ENCODE measurements at places on chromosomes 6 and 20.

- no peak for DNase-seq
Measured at GRCh38 chr6:31228476-31228875, 43.4 kb downstream of the HLA-C start.

- DNase-seq: no peak
Measured at GRCh38 chr6:38503960-38504682, 135.6 kb downstream of the BTBD9 start.

GRCh38 chr6:26537160-26537845, 863 bp upstream of the HMGN4 start:
- DNase-seq: peak; percentile 96

- DNase-seq: peak; percentile 34
Measured at GRCh38 chr20:39112178-39112743, 150.1 kb downstream of the DHX35 start.

DNA sequence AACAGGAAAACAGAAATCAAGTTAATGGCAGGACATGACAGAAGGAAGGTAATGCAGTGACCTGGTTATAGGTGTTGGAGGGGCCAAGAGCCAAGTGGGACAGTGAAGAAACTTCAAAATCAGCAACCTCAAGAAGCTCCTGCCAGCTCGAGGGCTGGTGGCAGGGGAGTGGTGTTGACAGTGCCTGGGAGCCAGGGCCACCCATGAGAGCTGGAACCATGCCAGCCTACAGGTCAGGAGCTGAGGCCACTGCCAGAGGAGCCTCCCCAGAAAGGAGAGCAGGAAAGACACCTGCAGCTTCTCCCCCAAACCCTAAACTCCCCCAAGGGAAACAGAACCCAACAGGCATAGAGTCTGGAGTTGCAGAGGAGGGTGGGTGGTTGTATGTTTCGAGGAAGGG, 262.1 kb downstream of the LRFN2 start:
- no peak for DNase-seq

GRCh38 chr6:4112366-4112765, 23.0 kb downstream of the ECI2 start:
- DNase-seq: no peak

DNA sequence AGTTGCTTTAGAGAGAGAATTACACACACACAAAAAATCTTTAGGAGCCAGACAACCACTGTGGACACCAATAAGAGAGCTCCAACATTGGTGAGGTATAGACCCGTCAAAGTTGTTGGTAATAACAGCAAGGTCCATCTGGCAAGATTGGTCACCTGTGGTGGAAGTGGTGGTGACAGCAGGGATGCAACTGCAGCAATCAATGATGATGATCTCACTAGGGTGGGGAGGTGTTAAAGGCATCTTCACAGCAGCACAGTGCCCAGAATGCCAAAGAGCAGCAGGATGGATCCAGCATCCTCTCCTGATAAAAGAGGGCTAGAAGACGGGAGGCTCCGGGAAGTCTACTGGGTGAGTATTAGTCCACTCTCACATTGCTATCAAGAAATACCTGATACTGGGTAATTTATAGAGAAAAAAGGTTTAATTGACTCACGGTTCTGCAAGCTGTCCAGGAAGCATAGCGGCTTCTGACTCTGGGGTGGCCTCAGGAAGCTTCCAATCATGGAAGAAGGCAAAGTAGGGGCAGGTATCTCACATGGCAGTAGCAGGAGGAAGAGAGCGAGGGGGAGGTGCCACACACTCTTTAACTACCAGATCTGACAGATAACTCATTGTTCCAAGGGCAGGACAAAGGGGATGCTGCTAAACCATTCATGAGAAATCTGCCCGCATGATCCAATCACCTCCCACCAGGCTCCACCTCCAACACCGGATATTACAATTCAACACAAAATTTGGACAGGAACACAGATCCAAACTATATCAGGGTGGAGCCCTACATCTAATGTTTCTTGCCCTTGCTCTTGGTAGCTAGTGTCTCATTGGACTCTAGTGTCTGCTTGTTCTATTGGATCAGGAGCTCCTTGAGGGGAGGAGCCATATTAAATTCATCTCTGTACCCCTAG, 48.9 kb downstream of the KLHL31 start:
- DNase-seq: no peak

GRCh38 chr6:1910621-1911407, 301.1 kb downstream of the FOXC1 start:
- DNase-seq: no peak

GRCh38 chr6:13764996-13765395, 49.4 kb downstream of the MCUR1 start:
- DNase-seq: no peak

DNA sequence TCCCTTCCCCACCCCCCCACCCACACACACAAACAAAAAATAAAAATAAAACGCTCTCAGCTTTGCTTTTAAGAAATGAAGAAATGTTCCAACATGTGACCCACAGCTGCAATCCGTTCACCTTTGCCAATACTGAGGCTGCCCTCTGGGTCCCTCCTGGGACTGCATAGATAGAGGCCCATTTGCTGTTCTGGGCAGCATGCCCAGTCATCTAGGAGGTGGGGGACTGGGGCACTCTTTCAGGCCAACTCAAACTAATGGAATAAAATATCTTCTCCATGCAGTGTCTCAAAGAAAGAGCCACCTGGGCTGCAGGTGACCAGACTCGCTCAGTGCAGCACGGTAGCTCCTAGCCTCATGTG, 79.9 kb downstream of the SLC22A3 start:
- DNase-seq: no peak

DNA sequence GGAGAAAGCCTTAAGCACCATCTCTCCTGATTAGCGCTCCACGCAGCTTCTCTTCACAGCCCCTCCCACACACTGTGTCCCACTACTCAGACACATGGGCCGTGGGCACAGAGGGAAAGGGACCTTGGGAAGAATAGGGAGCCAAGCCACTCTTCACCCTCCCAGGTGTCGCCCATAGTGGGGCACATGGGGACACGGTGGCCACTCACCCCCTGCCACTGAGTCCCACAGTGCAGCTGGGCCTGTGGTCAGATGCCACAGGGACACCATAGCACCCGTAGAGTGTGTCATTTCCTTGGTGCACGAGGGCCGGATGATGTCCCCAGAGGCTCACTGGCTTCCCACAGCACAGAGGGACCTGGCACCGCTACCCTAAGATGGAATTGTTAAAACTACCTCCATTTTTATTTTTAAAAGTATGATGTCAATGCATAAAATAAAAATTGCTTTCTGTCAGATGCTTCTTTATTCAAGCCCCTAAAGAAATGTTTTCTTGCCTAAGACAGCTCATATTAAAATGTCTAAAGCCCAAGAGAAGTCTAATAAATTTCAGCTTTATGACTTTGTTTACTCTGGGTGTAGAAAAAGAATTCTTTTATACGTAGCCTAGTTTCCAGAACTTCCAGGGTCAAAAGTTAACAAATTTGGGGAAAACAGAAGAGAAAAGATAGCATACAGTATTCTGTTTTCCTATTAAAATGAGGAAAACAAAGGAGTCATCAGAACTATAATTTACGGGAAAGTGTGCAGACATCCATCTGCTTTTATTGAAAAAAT, 191.0 kb upstream of the SNX9 start:
- no peak for DNase-seq

GRCh38 chr20:59735486-59735885, 131.1 kb downstream of the PHACTR3 start:
- DNase-seq: no peak

- no peak for DNase-seq
Measured at GRCh38 chr6:136118787-136119186, 131.3 kb downstream of the MTFR2 start.

GRCh38 chr20:44692932-44693480, 22.2 kb upstream of the CCN5 start:
- no peak for DNase-seq

DNA sequence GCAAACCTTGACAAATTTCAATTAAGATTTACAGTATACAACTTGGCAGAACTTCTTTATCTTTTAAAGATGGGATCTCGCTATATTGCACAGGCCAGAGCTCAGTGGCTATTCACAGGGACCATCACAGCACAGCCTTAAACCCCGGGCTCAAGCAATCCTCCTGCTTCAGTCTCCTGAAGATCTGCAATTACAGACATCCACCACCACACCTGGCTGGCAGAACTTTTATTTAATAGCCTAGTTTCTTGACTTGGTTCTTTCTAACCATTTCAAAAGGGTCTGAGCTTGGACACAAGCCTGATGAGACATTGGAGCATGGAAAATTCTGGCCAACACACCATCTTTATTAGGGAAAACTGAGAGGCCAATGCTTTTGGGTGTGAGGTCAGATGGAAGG, 151.6 kb upstream of the KCNG1 start:
- DNase-seq: no peak

DNA sequence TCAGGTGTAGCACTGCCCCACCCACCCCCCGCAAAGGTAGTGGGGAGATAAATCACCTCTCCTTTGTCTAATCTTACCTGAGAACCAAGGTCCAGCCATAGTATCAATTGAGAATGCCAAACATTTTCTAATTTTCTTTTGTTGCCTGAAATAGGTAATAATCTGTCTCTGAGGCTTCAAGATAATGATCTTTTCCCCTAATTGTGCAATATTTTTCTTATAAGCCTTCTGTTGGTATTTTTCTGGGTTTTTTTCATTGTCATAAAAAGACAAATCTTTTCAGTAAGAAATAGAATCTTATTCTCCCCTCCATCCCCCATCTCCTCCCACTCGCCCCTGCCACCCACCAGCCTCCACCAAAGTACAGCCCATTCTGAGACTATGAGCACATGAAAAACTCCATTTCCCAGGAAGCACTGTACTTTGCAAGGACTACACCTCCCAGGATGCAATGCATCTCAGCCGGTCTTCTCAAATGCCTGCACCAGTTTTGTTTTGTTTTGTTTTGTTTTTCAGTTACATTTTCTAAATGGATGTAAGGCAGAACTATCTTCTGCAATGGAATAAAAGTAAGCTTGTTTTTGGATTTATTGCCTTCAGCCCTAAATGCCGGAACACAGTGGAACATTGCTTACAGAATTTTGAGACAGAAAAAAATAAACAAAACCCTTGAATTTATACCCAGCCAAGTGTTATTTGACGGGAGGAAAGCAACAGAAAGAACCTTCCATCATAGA, 268.0 kb downstream of the TFAP2A start:
- DNase-seq: no peak

DNA sequence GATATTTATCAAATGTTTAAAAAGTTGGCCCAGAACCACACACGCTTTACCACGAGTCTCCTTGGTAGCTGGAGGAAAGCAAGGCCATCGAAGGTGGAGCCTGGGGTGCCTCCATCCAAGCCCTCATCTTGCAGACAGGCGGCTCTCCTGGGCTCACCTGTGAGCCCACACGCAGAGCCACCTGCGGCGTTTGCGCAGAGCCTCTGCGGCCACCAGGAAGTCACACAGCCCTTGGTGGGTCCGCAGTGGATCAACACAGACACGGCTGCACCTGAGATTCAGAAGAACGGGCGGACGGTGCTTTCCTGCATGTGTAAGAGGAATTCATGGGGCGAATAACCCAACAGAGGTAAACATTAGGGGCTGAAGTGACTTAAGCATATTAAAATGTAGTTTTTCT, 24.5 kb upstream of the SMOC2 start:
- DNase-seq: no peak

DNA sequence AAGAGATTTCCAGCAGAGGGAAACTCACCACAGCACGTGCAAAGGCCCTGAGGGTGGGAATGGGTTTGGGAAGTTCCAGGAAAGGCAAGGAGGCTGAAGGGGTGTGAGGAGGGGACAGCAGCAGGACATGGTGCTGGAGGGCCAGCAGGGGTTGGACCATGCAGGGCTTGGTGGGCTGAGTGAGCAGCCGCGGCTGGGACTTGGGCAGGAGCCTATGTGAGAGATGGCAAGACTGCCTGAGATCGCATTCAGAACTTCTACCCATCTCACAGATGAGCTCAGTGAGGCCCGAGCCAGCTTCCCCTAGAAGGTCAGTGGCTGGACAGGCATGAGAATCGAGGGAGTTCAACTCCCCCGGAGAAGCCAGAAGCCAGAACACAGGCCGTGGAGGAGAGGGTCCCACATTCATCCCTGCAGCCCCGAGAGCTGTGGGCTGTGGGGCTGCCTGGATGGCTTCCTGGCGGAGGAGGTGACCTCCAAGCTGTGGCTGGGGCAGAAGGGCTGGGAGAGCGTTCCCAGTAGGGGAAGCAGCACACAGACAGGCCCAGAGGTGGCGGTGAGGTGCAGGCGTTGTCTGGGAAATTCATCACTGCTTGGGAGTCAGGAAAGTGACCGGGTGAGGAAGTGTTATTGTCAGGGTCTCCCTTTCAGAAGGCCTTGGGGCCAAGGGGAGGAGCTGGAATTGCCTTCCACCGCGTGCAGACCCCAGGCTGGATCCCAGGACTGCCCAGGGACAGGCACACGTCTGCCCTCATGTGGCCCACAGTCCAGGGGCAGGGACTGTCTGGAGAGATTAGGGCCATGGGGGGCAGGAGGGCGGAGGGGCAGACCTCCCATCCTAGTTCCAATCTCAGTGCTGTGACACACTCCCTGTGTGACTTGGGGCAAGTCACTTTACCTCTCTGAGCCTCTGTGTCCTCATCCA, 103.8 kb downstream of the CEBPB start:
- no peak for DNase-seq

GRCh38 chr6:132651062-132651461, 7.9 kb downstream of the TAAR1 start:
- no peak for DNase-seq

DNA sequence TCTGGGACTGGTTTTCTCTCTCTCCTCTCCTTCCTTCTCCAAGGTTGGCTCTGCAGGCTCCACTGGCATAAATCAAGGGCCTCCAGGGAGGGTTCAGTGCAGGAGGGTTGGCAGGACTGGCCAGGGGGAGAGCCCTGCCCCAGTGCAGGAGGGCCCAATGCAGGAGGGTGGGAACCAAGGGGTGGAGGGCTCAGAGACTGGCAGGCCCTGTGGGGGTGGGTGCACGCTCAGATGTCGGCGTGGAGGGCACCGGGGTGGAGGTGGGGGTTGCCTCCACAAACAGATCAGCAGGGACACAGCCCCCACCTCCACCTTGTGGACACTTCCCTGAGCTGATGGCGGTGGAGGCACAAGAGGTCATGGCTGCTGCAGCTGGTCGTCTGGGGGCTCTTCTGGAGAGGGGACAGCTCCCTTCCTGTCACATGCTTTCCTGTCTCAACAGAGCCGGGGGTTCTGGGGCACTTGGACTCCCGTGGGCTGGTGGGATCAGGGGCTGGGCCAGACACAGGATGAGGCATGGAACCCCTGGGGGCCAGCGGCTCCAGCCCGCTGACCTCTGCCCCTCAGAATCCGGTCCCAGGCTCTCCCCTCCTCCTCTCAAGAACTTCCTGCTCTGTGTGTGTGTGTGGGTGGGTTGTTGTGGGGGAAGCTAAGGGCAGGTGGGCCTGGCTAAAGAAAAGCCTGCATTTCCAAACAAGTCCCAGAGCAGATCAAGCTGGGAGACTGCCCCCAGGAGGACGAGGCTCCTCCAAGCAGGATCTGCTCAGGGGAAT, 2.7 kb upstream of the ABHD16B start:
- DNase-seq: no peak

DNA sequence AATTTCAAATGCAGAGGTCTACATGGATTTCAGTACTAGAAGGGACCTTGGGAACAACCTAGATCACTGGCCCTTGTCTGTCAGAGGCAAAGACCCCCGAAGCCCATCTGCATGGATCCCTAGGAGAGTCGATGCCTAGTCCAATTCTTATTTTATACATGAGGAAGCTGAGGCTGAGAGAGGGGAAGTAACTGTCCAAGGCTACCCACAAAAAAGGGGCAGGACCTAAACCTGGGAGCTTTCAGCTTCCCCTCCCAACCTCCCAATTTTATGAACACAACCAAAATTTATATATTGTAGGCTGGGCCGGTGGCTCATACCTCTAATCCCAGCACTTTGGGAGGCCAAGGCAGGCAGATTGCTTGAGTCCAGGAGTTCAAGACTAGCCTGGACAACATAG, 73.2 kb downstream of the TRERF1 start:
- DNase-seq: no peak

GRCh38 chr6:127784468-127784867, 116.4 kb downstream of the THEMIS start:
- DNase-seq: no peak

- DNase-seq: peak; percentile 50
Measured at GRCh38 chr6:109236115-109237076, 141.1 kb downstream of the CEP57L1 start.
